ENCODE measurements at places on chromosomes 6 and 20. TPM values are rescaled to one million over a fixed set of nuclear protein-coding genes. Genes with fewer than 3 reads are reported as not detected.

RBM24 gene
- total RNA-seq, result 2.3 TPM

MEP1A gene
- 94.2 TPM for total RNA-seq

PRSS16 gene
- 11.2 TPM for total RNA-seq

GRCh38 chr6:39821742-39822532 is 29.8 kb downstream of the DAAM2 start:
- no peak for DNase-seq
- H3K27ac ChIP-seq, result no peak overlapping the region
- H3K4me1 ChIP-seq, result peaks cover 6% of the 10 kb centered on the region
- no peak overlapping the region for H3K4me3 ChIP-seq
- H3K27me3 ChIP-seq, result no peaks in the 10 kb centered on the region

- no peak overlapping the region for H3K4me3 ChIP-seq
- H3K36me3 ChIP-seq, result no peaks in the 10 kb centered on the region
- H3K27me3 ChIP-seq, result no peaks in the 10 kb centered on the region
Measured at GRCh38 chr20:20732641-20733040, 20.2 kb upstream of the RALGAPA2 start.

All from hepatocyte (in vitro differentiated cells).